ENCODE measurements at places on chromosomes 6 and 20. TPM values are rescaled to one million over a fixed set of nuclear protein-coding genes. Genes with fewer than 3 reads are reported as not detected.

Gene ACTL10
- 2.9 TPM for total RNA-seq

Gene CYP21A2
- total RNA-seq: 0.59 TPM

Gene GRM1
- not detected for total RNA-seq

Gene ENPP4
- total RNA-seq: 4.9 TPM

Gene SLC17A5
- total RNA-seq: 4.3 TPM

Gene ENPP5
- total RNA-seq: not detected

Gene PNLDC1
- 0.50 TPM for total RNA-seq

Gene FARS2
- total RNA-seq: 19.5 TPM

Gene FOXP4
- 5.0 TPM for total RNA-seq

Gene DEFB132
- total RNA-seq: not detected

Gene AP5S1
- 15.7 TPM for total RNA-seq

Gene ASCC3
- total RNA-seq: 64.6 TPM

Gene TOMM34
- total RNA-seq: 23.7 TPM

Gene ZBTB12
- 2.8 TPM for total RNA-seq

Gene CLIC1
- total RNA-seq: 596 TPM

Gene CRISP3
- not detected for total RNA-seq

Gene PACRG
- not detected for total RNA-seq

Gene GSTA2
- total RNA-seq: not detected

Gene MCM8
- 34.3 TPM for total RNA-seq

Gene ZNF165
- 0.43 TPM for total RNA-seq

Gene MBOAT1
- total RNA-seq: 34.9 TPM

Gene SIRPB1
- 2.0 TPM for total RNA-seq

Gene ADTRP
- 0.39 TPM for total RNA-seq

Gene SOX18
- 0.75 TPM for total RNA-seq

Gene IL17A
- total RNA-seq: not detected

Gene TBXT
- total RNA-seq: not detected

Gene SMLR1
- total RNA-seq: not detected

Gene PSORS1C2
- total RNA-seq: not detected

Gene TRMT6
- 21.4 TPM for total RNA-seq

Gene TDRD6
- total RNA-seq: not detected

Gene ABHD12
- total RNA-seq: 30.5 TPM

Gene ZNF311
- total RNA-seq: 0.66 TPM

Gene SLC35B2
- total RNA-seq: 30.4 TPM

Gene CALHM6
- total RNA-seq: 20.7 TPM

Gene RIMS4
- not detected for total RNA-seq

Gene TSHZ2
- 2.9 TPM for total RNA-seq

Gene DTNBP1
- 23.3 TPM for total RNA-seq

Gene SRSF12
- total RNA-seq: not detected

Gene ARMH2
- total RNA-seq: 1.4 TPM

Gene FRK
- 0.14 TPM for total RNA-seq

Gene ADGRF1
- total RNA-seq: not detected

Gene C6orf163
- 1.3 TPM for total RNA-seq

Gene GNRH2
- 1.7 TPM for total RNA-seq

Gene CRIP3
- total RNA-seq: 0.23 TPM

Gene BPIFA3
- not detected for total RNA-seq

Gene PPP1R16B
- total RNA-seq: 55.0 TPM

Gene AIF1
- total RNA-seq: 70.2 TPM

Gene OOEP
- total RNA-seq: 0.84 TPM
